A549 (cell line): ENCODE measurements at places on chromosomes 12 and 14.

- no peak for DNase-seq
Observed at GRCh38 chr12:106582641-106583230, at the start of gene RFX4. Gene RFX4 (plus strand): TSS chr12:106583004. CDS start chr12:106583321, 317 bp downstream.

GRCh38 chr12:110351119-110351518 lies 52.4 kb downstream of the ANAPC7 start:
- no peak for DNase-seq

DNA sequence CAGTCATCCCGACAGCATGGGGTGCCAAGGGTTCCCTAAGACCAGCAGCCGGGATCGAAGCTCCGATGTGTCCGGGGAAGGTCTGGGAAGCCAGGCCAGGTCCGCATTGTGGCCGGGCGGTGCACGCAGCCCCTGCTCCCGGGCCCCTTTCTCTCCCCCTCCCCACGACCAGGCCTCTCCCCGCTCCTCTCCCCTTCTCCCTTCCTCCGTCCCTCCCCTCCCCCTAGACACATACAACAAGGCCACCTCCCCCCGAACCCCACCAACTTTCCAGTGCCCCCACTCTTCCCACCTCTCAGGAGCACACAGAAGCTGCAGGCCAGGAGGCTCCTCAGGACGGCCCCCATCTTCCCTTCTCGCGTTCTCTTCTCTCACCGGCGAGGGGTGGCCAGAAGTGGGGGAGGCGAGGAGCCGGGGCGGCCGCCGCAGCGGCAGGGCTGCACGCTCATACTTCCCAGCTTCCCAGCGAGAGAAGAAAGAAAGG lies 413 bp downstream of the LRP6 start:
- DNase-seq, result no peak

- DNase-seq, result no peak
Observed at GRCh38 chr12:82209533-82209932, 148.7 kb downstream of the CCDC59 start.

DNA sequence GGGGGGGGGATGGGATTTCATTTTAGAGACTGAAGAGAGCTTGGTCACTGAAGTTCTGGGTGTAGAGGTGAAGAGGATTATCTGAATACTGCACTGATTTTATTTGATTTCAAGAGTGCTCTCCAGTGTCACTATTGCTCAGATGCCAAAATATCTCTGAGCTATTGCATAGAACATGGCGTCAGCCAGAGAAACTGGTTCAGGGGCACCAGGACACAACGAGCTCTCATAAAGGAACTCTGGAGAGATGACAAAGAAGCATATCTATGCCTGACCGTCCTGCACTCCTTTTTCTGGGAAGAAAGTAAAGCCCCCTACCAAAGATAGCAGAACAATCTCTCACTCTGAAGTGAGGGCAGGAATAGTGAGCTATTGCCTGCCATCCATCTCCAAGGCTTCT lies 2.0 kb downstream of the SLC7A8 start:
- no peak for DNase-seq

GRCh38 chr12:19107750-19108149 lies 21.8 kb upstream of the PLEKHA5 start:
- no peak for DNase-seq

- no peak for DNase-seq
Observed at GRCh38 chr14:92037989-92038388, 1.9 kb downstream of the TRIP11 start.

DNA sequence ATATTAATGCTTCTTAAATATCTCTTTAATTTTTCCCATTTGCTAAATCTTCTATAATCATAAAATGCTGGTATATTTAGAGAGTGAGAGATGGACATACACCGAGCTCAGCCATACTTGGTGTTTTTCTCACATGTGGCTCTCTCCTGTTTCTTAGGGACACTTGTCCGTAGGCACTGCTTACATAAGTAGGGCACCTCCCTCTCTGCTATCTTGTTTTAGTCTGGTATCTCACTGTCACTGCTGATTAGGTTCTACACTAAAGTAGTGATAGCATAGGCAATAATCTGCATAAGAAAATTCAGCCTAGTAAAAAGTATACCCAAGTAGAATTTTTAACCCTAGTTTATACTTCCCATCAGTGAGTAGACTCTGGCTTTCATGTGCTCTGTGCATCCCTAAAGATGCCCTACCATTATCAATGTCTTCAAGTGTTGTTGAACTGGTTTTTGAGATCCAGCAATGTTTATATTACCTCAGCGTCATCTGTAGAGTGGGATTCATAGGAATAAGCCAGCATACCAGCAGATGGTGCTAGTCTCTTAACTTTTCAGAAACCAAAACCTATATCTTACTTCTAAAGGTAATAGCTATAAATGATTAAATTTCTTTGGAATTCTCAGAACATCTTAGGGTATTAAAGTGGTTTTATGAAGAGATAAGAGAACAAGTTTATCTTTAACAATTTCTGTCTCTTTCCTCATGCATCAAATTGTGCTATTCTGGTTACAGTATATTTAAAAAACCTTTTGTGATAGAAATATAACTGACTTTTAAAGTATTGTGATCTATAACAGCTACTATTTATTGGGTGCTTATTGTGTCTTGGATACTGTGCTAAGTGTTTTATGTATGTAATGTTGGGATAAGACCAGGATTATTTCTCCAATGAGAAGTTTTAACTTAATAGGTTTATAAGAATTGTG lies 32.9 kb downstream of the ARID2 start:
- DNase-seq, result peak; percentile 62
